ENCODE measurements at places on chromosomes 16 and 17. TPM values are rescaled to one million over a fixed set of nuclear protein-coding genes. Genes with fewer than 3 reads are reported as not detected.

DNA sequence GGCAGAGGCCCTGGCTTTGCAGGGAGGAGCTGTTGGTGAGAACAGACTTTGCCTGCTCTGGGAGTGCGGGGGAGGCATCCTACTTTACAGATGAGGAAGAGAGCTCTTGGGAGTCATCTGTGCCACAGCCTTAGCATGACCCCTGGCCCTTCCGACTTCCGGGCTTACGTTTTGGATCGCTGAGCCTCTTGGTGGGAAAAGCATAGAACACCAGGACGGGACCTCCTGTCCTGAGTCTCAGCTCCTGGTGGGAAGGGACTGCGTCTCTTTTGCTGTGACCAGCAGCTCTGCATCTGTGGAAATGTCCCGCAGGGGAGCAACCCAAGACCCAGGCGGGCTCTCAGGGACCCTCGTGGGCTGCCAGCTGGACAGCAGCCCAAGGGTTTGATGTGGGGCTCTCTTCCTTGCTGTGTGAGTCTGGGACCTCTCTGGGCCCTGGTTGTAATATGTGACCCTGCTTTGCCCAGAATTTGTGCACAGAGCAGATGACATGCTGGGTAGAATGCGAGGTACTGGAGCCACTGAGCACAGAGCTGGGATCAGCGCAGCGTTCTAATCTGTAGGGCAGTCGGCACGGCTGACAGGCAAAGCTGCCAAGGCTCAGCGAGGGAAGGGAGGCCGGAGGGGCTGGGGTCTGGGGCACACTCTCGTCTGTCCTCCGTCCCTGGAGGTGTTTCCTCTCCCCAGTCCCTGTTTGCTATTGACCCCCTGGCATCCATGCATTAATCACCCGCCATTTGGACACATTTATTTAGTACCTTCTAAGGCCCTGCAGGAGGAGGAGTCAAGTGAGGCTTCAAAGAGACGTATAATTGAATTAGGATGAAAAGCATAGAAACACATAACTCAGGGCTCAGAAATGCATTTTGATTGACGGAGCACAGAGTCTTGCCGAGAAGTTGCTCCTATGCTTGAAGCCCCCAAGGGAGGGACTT, 64.0 kb downstream of the NT5M start:
- DNase-seq = no peak

DNA sequence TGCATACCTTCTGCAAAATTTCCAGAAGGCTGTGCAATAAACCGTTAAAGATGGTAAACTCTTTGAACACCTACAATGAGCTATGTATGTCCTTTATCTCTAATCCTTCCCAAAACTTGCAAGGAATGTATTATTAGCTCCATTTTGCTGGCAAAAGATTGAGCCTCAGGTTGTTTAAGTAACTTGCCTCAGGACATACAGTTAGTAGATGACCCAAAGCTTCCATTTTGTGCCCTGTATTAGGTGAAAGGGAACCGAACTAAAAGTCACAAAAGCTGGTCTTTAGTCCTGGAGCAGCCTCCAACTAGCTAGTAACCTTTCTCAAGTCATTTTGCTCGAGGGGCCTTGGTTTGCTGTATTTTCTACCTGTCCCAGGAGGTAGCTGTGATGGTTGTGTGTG, 4.3 kb downstream of the ADGRG3 start:
- no peak for DNase-seq

DNA sequence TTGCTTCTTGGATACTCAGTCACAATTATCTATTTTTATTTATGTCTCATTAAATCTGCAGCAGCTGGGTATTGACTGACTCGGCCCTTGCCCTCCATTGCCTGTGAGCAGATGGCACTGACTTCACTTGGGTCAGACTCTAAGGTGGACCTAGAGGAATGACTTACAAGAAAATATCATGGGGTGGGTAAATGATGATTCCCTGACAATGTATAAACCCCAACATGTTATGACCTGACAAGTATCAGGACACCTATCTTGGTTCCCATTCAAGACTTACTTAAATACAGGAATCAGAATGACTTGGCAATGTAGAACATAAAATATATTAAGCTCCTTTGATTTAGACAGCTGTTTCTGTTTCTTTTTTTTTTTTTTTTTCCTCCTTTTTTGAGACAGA, 953.5 kb downstream of the CDH11 start:
- DNase-seq = no peak

- no peak for DNase-seq
Measured at GRCh38 chr17:6386041-6386630, 48.8 kb downstream of the AIPL1 start.

DNA sequence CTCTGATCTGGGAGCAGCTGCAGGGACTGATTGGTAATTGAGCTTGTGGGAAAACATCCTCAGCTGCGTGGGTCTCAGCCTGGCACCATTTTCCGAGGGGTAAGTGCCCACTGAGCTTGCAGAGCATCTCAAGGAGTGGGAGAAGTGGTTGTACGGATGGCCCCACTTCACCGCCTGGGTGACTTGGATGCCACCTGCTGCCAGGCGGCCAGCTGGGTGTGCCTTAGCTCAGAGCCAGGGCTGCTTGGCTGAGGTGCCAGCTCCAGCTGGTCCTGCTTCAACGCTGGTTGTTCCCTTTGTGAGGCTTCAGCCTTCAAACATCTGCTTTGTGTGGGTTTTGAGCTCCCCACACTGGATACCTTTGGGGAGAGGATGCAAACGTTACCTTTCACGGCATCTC, 482.7 kb upstream of the EEF2KMT start:
- no peak for DNase-seq

- DNase-seq = no peak
Measured at GRCh38 chr17:77072670-77073069, 68.1 kb upstream of the SEC14L1 start.

GRCh38 chr17:143785-144281, 6.5 kb downstream of the SCGB1C2 start:
- peak; percentile 44 for DNase-seq

DNA sequence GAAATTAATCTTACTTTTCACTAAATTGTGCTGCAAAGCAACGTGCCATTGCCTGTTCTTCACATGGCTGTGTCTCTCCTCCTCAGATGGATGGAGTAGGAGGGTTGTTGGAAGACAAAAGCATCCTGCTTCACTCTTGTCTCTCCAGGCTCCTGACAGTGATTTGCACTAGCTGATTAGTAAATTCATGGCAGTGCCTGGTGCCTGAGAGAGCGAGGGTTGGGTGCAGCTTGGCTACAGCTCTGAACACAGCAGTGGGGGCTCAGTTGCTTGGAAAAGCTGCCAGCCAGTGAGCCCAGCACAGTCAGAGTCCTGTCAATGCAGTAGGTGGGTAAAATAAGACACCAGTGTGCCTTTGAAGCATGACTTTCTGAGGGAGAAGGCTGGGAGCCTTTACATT, 37.4 kb downstream of the CDH13 start:
- no peak for DNase-seq

DNA sequence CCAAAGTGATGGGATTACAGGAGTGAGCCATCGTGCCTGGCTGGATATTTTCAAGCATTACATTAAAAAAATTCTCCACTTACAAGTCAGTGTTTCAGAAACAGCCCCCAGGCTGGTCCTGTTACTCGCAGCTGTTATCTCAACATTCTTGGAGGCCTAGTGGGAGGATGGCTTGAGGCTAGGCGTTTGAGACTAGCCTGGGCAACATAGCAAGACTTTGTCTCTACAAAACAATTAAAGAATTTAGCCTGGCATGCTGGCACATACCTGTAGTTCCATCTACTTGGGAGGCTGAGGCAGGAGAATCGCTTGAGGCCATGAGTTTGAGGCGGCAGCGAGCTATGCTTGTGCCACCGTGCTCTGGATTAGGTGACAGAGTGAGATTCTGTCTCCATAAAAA, 26.5 kb upstream of the SPNS3 start:
- DNase-seq = no peak

DNA sequence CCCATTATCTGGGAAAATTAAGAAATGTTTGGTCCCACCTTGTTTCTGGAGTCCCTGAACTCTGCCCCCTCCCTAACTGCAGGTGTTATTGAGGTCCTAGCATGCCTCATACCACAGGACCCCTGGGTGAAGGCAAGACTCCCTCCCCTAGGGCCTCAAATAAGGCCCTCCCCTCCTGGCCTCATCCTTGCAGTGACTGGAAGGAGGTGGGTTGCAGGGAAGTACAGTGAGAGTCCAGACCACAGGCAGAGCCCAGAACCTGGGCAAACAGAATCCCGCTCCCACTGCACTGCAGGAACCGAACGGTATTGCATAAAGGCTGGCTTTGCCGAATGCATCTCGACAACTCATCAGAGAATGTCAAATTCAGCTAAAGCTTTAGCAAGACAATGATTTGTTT, 126.6 kb downstream of the ASIC2 start:
- no peak for DNase-seq

DNA sequence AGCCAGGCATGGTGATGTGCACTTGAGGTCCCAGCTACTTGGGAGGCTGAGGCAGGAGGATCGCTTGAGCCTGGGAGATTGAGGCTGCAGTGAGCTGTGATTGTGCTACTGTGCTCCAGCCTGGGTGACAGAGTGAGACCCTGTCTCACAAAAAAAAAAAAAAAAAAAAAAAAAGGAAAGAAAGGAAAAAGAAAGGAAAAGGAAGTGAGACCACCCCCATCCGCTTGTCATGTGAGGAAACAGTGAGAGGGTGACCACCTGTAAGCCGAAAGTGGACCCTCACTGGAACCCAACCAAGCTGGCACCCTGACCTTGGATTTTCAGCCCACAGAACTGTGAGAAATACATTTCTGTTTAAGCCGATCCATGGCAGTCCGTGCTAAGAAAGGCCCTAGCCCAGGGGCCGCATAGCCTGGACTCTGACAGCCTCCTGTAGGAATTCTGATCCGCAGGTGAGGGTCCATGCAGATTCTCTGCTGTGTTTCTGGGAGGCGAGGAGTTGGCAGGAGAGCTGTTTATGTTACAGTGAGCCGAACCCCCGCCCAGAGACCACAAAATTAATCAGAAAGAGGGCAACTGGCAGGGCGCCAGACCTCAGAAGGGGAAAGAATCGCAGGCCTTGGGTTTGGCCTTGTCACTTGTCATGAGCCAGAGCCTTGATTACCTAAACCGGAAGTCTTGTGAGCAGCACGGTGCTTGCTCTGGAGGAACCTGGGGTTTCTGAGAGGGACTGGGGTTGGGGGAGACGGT, 945 bp downstream of the SGSH start:
- peak; percentile 38 for DNase-seq

GRCh38 chr17:58052945-58053715, 30.1 kb upstream of the DYNLL2 start:
- DNase-seq = no peak

DNA sequence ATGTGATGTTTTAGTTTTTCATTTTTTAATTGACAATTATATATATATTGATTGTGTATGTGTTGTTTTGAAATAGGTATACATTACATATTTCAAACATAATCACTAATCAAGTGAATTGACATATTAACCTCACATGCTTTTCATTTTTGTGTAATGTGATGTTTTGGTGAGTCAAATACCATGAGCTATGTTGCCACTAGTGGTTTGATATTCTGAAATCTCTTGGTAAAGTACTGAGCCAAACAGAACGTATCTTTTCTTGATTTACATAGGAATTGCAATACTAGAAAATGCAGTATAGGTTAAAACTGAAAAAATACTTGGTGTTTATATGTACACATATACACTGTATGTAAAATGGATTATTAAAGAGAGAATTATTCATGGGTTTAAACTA, 65.2 kb upstream of the SIAH1 start:
- DNase-seq = no peak

GRCh38 chr17:55284001-55284884, 19.5 kb downstream of the HLF start:
- no peak for DNase-seq

DNA sequence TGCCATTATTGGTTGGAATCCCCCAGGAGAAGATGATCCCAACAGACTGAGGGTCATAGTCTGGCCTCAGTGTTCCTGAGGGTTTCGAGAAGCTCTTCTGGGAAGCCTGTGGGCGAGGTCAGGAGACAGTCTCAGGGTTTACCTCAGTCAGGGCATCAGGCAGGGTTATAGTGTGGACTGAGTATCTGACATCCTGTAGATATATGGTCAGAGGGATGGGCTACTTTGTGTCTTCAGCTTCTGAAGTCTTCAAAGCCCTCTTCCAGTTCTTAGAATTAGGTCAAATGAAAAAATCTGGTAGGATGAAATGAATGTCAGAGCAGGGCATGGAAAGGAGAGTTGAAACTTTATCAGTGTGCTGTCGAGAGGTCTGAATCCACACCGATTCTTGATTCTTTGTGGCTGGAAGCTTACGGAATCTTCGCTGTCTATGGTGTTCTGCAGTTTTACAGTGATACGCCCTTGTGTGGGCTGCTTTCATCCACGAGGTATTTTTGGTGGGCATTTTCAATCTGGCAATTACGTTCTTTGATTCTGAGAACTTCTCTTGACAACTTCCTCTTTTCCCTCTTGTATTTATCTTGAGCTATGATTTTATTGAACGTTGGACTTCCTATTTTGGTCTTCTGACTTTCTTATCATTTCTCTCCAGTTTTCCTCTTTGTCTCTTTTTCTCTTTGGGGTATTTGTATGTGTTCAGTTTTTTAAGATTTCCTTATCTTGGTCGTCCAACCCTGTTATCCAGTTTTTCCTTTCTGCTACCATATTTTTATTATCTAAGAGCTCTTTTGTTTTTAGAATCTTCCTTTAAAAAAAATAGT, 30.4 kb downstream of the BPTF start:
- DNase-seq = no peak

- DNase-seq = no peak
Measured at GRCh38 chr17:32558997-32559650, 72.3 kb downstream of the CDK5R1 start.

DNA sequence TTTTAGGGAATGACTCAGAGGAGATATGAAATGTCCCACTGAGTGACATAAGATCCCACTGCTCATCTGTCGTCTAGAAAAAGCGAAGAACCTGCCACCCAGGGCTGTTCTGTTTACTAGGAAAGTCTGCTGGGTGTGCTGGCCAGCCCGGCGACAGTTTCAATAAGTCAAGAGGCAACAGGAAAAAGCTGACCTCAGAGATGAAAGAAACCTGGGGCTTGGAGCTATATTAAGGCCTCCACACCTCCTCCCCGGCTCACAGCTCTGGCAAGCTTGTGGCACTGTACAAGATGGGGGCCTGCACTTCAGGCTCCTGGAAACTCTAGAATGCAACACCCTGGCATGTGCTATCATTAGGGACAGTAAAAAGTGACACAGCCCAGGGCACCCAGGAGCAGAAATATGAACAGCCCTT, 10.6 kb downstream of the ZFHX3 start:
- DNase-seq = no peak

- DNase-seq = no peak
Measured at GRCh38 chr16:15524966-15525365, 90.6 kb downstream of the BMERB1 start.

GRCh38 chr17:78418326-78419026, 40.0 kb downstream of the PGS1 start:
- DNase-seq = no peak

EME1 gene
- 9.4 TPM for polyA plus RNA-seq

KRT40 gene
- not detected for polyA plus RNA-seq

SECTM1 gene
- 1.2 TPM for polyA plus RNA-seq

TMEM204 gene
- polyA plus RNA-seq = 21.4 TPM

SLC9A5 gene
- 2.4 TPM for polyA plus RNA-seq

PPP1R27 gene
- 0.17 TPM for polyA plus RNA-seq

MYO15B gene
- polyA plus RNA-seq = 78.7 TPM

KCTD19 gene
- 1.0 TPM for polyA plus RNA-seq

PRAC2 gene
- polyA plus RNA-seq = not detected
